CD4-positive, alpha-beta T cell treated with Interleukin-6 at 100 ng/mL for 8 hours (primary cell): ENCODE measurements at places on chromosomes 7 and 10.

DNA sequence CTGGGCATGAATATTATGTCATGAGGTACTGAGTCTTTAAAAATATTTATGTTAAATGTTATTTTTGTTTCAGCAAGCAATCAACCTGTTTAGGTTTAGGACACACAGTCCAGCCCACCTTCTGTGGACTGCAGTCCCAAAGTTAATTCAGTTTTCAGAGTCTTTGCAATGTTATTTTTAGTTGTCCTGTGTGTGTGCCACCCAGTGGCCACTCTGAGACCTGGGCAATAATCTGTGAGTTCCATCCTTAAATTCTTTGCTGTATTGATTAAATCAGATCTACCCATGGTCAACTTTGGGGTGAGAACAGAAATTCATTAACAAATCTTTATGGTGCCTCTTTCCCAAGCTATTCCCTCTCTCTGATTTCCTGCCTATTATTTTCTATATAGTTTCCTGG lies 415.1 kb downstream of the CCSER2 start:
- no peak for DNase-seq

- no peak for DNase-seq
Observed at GRCh38 chr10:96988426-96988825, 156.3 kb downstream of the LCOR start.

DNA sequence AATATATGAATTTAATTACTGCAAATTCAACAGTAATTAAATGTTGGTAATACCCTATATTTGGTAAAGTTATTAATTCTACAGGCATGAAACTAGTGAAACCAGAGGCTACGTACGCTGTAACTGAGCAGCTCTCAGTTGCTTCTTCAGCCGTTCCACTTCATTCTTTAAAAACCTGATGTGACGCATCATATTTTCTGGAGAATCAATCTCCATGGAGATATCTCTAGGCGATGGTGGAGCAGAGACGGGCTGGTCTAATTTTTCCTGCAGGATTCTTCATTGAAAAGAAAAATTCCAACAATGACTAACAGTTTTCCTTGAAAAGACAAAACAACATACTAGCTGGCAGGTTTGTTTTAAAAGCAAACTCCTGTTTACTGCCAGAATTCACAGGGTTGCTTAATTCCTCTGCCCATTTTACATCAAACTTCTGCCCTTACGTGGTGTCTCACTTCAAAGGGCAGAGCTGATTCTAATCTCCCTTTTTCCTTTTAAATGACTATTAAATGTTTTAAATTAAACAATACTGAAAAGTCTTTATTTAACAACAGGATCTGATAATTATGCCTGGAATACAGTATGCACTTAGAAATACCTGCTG lies 59.4 kb upstream of the MRLN start:
- DNase-seq, result no peak

DNA sequence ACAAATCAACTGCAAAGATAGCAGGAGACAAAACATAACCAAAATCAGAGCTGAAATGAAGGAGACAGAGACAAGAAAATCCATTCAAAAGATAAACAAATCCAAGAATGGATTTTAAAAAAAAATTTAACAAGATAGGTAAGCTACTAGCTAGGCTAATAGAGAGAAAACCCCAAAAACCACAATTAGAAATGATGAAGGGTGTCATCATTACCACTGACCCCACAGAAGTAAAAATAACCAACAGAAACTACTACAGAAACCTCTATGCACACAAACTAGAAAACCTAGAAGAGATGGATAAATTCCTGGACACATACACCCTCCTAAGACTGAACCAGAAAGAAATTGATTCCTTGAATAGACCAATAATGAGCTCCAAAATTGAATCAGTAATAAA lies 117.6 kb downstream of the DNAJC1 start:
- no peak for DNase-seq

DNA sequence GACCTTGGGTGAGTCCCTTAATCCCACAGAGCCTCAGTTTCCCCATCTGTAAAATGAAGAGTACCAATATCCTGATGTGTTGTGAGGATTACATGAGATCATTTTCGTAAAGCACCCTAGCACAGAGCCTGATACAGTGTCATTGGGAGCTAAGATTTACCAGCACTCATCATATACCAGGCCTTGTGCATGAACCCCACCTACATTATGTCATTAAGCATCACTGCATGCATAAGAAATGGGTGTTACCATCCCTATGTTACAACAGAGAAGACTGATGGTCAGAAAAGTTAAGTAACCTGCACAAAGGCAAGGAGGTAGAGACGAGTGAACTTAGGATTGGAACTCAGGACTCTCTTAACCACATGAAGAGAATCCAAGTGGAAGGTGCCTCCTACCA lies 290.6 kb downstream of the KCNMA1 start:
- no peak for DNase-seq

DNA sequence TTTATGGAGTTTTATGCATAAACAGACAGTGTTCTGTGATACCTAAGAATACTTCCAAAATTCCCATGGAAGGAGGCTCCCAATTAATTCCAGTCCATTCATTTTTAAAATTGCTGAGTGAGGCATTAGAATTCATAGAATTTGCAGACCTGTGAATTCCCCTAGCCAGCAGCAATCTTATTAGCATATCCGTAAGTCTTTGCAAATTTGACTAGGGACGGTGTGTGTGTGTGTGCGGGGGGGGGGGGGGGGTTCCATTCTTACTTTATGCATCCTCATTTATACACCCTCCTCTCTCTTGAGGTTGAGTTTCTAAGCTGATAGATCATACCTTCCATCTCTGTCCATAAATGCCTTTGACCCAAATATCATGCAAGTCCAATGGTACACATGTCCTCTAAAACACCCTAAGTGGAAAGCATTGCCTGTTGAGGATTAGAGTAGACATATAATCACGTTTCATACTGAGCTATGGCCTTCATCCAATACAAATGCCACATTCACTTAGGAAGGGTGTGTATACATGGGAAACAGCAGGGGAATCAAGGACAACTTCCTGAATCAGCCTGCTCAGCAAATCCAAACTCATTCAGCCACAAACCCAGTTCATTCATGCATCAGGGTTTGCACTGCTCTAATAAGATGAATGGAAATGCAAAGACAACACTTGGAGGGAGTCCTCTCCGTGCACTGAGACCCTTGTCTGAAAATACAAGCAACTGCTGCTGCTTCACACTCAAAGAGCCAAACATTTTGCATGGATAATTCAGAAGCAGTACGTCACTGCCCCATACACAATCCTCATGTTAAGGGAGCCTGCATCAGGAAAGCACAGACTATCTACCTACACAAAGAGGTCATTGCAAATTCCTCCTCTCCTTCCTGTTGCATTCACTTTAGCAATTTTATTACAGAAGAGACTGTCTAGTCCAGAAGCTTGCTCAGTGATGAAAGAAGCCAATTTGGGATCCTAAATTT lies 350.8 kb downstream of the KCNMA1 start:
- no peak for DNase-seq

DNA sequence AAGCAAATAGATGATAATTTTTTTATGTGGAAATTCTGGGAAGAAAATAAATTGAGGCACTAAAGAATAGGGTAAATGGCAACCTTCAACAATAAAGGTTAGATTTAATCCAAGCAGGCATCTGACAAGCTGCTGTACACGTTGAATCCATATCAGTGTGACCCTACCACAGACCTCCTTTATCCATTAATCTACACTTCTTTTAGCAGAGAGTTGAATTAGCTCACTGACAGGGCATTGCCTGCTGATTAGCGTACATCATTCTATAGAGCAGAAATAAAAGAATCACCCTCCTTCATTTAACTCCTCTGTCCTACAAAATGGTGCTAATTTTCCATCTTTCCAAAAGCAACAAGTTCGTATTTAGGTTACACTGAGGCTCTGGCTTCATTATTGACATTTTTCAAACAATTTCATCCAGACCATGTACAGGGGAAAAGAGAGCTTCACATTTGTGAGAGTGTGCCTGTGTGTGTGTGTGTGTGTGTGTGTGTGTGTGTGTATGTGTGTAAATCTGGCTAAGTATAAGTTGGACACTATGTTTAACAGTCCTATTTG lies 356.0 kb downstream of the TFEC start:
- no peak for DNase-seq

GRCh38 chr10:106929291-106929895 lies 235.1 kb downstream of the SORCS1 start:
- no peak for DNase-seq

- DNase-seq, result no peak
Observed at GRCh38 chr10:123884907-123885381, 6.7 kb downstream of the CPXM2 start.

- no peak for DNase-seq
Observed at GRCh38 chr7:155255621-155256020, 42.1 kb upstream of the INSIG1 start.

- no peak for DNase-seq
Observed at GRCh38 chr7:38102507-38102906, 75.5 kb upstream of the STARD3NL start.

- DNase-seq, result peak; percentile 85
Observed at GRCh38 chr7:154928136-154929005, 74.6 kb downstream of the PAXIP1 start.

GRCh38 chr10:10803278-10803677 lies 214.4 kb upstream of the CELF2 start:
- DNase-seq, result no peak

GRCh38 chr10:118990326-118990725 lies 39.2 kb upstream of the NANOS1 start:
- no peak for DNase-seq

- DNase-seq, result no peak
Observed at GRCh38 chr7:158495786-158496185, 91.8 kb downstream of the PTPRN2 start.

DNA sequence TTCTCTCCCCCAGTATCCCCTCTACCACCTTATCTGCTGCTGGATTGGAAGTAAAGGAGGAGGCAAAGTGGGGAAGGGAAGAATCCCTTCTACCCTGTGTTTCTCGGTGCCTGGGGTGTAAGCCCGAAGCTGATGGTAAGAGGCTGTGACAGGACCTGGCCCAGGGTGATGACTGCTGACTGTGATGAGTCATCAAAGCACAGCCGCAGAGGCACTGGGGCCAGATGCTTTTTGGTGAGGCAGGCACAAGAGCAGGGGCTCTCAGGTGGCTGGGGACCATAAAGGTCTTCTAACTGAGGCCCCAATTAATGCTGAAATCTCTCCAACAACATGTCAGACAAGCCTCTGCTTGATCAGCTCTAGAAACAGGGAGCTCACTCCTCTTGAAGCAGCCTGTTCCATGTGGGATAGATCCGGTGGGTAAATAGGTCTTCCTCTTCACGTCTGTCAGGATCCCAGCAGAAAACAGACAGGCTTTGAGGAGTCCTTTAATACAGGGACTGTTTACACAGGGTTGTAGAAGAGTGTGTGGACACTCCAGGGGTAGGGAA lies 86.1 kb upstream of the PCBD1 start:
- DNase-seq, result no peak

- DNase-seq, result no peak
Observed at GRCh38 chr7:125563964-125564529, 634.4 kb upstream of the POT1 start.

DNA sequence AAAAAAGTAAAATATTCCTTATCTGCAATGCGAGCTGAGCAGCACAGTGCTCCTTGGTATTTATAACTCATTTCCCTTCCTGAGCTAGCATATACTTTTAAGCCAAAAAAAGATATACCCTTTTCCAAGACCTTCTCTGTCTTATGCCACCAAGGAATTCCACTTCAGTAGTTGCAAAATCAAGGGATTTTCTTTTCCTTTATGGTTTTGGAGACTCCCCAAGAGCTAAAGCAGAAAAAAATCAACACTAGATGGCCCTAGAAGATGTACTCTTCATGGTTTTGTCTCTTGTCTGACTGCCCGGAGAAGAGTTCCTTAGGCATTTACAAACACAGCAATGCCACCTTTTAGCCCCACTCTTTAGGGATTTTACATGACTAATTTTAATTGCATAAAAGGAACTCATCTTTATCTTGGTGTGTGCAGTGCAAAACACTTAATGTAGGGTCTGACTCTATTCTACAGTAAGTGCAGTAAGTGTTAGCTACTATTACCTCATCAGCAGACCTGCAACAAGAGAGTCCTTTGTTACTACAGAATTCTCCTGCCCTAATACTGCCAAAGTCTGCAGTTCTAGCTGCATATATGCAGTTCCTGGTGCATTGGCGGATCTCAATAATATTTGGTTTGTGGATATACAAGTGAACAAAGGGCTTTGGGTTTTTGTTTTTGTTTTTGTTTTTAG lies 443.3 kb downstream of the GFRA1 start:
- DNase-seq, result no peak

- DNase-seq, result no peak
Observed at GRCh38 chr7:120997882-120998474, 9.5 kb downstream of the CPED1 start.

- DNase-seq, result no peak
Observed at GRCh38 chr7:148256433-148256832, 334.1 kb upstream of the C7orf33 start.

DNA sequence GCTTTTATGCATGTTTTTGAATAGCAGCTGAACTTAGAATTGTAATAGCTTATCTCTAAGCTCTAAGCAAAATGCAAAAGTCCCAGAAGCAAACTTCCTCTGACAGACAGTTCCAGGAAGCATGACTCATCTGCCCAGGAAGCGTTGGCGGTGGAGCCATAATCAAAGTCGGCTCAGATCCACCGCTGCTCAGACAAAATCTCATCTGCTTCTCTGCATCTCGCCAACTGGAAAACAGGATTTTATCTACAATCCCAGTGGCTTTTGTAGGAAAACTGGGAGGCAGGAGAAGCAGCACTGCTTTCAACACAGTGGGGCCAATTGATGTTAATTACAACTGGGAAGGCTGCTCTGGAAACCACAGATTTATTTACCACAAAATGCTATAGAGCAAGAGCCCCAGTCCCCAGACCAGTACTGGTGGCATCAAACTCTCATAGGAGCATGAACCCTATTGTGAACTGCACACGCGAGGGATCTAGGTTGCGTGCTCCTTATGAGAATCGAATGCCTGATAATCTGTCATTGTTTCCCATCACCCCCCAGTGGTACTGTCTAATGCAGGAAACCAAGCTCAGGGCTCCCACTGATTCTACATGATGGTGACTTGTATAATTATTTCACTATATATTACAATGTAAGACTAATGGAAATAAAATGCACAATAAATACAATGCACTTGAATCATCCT lies 99.9 kb downstream of the CUBN start:
- peak; percentile 80 for DNase-seq

DNA sequence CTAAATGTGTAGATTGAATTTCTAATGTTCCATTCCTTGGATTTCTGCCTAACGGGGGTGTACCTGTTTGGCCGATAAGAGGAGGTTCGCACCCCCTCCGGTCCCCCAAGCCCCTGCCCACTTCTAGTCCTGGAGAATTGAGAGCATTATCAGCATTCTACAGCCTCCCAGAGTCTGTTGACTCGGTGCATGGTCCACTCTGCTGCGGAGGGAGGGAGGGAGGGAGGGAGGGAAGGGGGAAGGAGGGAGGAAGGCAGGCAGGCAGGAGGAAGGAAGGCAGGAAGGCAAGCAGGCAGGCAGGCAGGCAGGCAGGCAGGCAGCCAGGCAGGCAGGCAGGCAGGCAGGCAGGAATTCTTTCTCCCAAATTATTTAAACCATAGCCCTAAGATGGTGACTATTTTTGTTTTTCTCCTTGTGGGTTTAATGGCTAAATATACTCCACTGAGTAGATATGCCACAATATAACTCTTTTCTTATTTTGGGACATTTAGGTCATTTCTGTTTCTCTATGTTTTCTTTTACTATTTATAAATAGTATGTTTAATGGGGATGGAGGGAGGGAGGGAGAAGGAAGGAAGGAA lies 69.5 kb upstream of the CHST15 start:
- DNase-seq, result no peak

GRCh38 chr10:109889867-109890266 lies 33.4 kb downstream of the XPNPEP1 start:
- no peak for DNase-seq
